SK-MEL-5 (cell line): ENCODE measurements at places on chromosomes 2 and 18. TPM values are rescaled to one million over a fixed set of nuclear protein-coding genes. Genes with fewer than 3 reads are reported as not detected.

The CENPO gene
- 20.5 and 24.5 TPM in 2 replicates for total RNA-seq

The ENOSF1 gene
- 113 and 121 TPM in 2 replicates for total RNA-seq

The COLEC11 gene
- not detected in 2 replicates for total RNA-seq

The BCS1L gene
- 26.8 and 28.1 TPM in 2 replicates for total RNA-seq

The SLC5A7 gene
- not detected in 2 replicates for total RNA-seq
